ENCODE measurements at places on chromosomes 5 and 9.

DNA sequence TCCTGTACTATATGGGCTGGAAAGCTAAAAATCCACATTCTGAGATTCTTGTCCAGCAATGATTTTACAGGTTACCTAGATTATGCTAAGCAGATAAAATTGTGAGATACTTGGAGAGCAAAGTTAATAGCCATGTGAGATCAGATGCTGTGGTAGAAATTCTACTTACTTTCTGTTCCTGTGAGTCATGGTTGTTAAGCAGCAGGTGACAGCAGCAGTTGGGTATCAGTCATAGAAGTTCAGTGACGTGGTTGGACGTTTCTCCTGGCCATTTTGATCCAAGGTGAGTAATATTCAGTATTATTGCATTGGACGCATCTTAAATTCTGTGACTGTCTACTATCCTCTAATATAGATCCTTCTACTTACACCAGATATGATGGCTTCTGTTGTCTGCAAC, 524.5 kb downstream of the TMEM38B start:
- peak; percentile 23 for DNase-seq

- DNase-seq = no peak
Observed at GRCh38 chr9:91680106-91680505, 256.5 kb upstream of the NFIL3 start.

GRCh38 chr5:169688106-169688505, 51.0 kb downstream of the DOCK2 start:
- DNase-seq = no peak

GRCh38 chr9:92590377-92590776, 54.6 kb upstream of the ECM2 start:
- DNase-seq = peak; percentile 22

GRCh38 chr5:155270725-155271124, 257.2 kb downstream of the KIF4B start:
- DNase-seq = peak; percentile 75

- DNase-seq = peak; percentile 92
Observed at GRCh38 chr5:68277431-68277830, 61.9 kb downstream of the PIK3R1 start.

GRCh38 chr5:43274435-43275114, 38.6 kb downstream of the HMGCS1 start:
- no peak for DNase-seq

GRCh38 chr9:136051837-136052471, 43.1 kb downstream of the NACC2 start:
- peak; percentile 97 for DNase-seq

GRCh38 chr5:172945151-172945550, 14.1 kb upstream of the RPL26L1 start:
- DNase-seq = no peak

DNA sequence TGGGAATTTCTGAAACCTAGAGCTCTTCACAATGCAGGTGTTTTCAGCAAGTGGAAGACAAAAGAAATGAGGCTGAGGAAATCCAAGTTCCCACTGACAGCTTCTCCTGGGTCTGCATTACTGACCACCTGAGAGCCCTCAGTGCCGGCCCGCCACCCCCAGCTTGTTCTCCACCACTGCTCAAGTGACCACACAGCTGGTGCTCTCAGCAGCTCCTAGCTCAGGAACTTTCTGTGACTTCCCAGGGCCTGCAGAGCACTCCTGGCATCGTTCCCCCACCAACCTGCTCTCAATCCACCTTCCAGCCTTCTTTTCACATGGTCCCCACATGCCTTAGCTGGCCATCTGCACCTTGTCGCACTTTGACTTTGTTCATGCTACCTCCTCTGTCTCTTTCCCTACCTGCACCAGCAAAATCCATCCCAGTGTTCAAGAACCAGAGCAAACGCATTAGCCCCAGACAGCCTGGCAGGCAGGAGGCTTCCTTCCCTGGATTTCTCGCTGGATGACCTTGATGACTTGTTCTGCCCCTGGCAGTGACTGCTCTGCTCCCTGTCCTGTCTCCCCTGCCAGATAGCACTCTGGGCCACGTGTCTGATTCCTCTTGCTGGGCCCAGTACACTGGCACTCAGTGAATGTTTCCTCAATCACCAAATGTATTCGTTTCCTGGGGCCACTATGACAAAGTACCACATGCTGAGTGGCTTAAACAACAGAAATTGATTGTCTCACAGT, 35.1 kb upstream of the NANS start:
- DNase-seq = no peak

DNA sequence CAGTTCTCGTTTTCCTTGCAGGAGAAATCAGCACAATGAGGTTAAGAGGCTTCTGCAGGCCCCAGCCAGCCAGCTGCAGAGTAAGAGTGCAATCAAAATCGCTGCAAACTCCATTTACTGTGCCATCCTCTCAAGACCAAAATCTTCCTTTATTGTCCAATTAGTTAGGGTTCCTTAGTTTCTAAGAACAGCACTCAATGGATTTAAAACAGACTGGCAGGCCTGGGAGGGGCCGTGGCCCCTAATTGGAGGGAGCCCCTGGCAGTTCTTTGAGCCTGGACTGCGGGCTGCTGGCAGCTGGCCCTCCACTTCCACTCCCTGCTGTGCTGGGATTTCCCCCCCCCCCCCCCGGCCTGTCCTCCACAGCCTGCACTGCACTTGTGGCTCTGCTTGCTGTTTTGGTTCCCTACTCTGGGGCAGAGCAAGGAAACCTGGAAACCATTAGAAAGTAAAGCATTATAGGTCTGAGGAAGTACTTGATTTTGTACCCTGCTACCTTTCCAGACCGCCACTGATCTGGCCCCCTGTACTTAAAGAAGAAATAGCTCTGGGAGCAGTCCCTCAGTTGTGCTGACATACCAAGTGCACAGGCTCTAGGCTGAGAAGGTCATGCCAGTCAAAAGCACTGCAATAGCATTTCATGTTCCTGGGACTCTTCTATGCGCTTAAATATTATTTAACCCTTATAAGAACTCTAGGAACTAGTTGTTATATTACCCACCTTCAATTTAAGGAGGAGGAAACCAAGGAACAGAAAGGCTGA, 129.0 kb downstream of the APBA1 start:
- no peak for DNase-seq

- DNase-seq = peak; percentile 32
Observed at GRCh38 chr9:133355881-133356357, 368 bp downstream of the SURF1 start.

DNA sequence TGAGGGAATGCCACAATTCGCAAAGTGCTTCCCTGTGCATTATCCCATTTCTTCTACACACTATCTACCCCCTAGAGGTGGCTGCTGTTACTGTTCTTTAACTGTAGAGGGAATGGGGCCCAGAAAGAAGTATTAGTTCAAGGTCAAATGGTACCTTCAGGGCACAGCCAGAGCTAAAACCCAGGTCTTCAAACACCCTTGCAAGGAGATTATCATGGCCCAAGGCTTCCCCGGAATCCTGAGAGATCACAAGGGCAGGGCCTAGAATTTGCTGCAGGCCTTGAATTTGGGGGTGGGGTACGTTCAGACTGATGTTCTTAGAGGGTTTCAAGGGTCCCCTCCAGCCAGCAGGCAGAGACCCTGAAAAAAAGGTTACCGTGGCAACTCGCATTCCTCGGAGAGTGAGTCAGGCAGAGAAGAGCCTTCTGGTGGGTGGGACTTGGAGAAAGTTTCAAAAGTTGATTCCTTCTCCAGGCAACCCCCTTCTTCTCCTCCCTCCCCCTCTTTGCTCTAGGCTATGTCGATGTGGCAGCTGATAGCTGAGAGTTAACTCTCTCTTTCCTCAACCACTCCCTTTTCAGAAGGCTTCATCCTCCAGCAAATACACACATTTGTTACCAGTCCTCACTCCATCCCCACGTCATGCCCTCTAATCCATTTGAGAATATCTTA, 1.9 kb downstream of the SPARC start:
- peak; percentile 72 for DNase-seq

- DNase-seq = peak; percentile 55
Observed at GRCh38 chr5:91443023-91443422, 59.9 kb upstream of the ARRDC3 start.

- peak; percentile 5 for DNase-seq
Observed at GRCh38 chr5:170338933-170339779, 41.6 kb upstream of the LCP2 start.

DNA sequence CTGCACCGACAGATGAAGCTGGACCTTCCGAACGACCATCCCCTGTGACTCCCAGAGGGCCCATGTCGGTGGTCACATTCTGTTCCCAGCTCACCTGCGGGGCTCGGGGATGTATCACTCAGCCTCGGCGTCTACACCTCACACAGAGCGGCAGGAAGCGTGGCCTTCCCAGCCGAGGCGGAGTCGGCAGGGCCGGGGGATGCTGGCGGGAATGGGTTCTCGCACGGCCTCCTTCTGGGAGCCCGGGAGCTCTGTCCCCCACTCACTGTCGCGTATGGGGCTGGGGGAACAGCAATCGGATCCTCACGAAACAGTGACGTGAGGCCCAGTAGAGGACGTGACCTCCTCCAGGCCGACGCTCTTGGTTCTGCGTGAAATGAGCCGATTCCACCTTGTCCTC, 20.4 kb downstream of the NACC2 start:
- DNase-seq = no peak

DNA sequence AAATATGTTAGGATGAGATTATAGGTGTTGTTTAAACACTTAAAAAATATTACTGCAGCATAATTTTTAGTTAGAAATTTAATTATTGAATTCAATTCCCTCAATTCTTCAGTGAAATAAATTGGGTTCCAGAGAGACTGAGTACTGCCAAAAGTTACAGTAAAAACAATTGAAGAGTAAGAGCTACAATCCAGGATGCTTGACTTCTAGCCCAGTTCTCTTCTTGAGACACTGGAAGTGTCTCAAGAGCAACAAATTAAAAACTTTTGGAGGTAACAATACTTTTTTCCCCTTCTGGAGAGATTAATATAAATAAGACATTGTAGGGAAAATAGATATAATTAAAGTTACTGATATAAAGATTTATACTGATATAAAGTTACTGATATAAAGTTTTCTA, 8.3 kb downstream of the ITGA1 start:
- DNase-seq = no peak

DNA sequence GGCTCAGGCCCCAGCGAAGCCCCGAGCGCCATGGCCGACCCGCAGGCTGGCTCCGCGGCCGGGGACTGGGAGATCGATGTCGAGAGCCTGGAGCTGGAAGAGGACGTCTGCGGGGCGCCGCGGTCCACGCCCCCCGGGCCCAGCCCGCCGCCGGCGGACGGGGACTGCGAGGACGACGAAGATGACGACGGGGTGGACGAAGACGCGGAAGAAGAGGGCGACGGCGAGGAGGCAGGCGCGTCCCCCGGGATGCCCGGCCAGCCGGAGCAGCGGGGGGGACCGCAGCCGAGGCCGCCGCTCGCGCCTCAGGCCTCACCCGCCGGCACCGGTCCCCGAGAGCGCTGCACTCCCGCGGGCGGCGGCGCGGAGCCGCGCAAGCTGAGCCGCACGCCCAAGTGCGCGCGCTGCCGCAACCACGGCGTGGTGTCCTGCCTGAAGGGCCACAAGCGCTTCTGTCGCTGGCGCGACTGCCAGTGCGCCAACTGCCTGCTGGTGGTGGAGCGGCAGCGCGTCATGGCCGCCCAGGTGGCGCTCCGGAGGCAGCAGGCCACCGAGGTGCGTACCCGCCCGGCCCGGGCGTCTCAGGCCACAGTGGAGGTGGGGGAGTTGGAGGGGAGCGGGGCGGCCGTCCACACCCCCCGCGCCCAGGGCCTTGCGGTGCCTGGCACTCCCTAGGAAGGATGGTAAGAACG, 1.6 kb downstream of the DMRT2 start:
- DNase-seq = peak; percentile 60

DNA sequence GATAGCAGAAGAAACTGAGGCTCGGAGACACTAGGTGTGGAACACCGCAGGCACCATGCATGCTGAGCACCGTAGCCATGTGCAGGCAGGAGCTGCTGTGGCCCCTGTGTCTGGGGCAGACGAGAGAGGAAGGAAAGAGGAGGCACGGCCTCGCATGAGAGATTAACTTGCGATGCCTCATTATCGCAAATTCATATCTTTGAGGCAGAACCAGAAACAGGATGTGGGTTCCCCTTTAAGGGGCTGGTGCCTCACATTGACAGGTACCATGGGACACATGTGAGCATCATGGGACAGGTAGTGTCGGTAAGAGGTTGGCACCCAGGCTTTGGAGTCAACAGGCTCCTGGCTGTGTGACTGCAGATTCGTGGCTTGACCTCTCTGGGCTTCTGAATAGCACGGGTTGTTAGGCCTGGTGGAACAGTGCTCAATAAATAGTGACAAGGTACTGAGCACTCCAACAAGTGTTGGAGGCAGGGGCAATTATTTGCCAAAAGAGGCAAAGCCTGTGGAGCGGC, 40.8 kb downstream of the NAIF1 start:
- DNase-seq = no peak

- no peak for DNase-seq
Observed at GRCh38 chr9:99931155-99931840, 24.8 kb downstream of the STX17 start.

- DNase-seq = no peak
Observed at GRCh38 chr9:121199921-121200320, 1.7 kb downstream of the RAB14 start.

- no peak for DNase-seq
Observed at GRCh38 chr5:164998590-164998989, 1493.2 kb downstream of the MAT2B start.

- no peak for DNase-seq
Observed at GRCh38 chr5:141632650-141633049, 4.0 kb downstream of the HDAC3 start.

- DNase-seq = no peak
Observed at GRCh38 chr9:76433406-76433805, 25.6 kb upstream of the GCNT1 start.

DNA sequence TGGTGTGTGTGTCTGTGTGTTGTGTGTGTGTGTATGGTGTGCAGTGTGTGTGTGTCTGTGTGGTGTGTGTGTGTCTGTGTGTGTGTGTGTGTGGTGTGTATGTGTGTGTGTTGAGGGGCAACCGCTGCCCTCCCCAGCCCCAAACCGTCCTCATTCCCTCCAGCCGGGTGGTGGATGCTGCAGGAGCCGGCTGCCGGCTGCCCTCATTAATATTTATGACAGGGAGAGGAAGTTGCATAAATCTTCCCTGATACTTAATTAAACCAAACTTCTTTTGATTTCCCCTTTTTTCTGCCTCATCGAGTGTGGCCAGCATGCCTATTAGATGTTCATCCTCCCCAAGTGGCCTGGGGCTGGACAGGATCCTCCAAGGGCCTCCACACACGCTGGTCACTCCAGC, 121.4 kb upstream of the MVB12B start:
- no peak for DNase-seq

GRCh38 chr5:76385540-76385939, 17.5 kb upstream of the IQGAP2 start:
- DNase-seq = no peak

- DNase-seq = no peak
Observed at GRCh38 chr5:104023739-104024138, 461.1 kb upstream of the NUDT12 start.

DNA sequence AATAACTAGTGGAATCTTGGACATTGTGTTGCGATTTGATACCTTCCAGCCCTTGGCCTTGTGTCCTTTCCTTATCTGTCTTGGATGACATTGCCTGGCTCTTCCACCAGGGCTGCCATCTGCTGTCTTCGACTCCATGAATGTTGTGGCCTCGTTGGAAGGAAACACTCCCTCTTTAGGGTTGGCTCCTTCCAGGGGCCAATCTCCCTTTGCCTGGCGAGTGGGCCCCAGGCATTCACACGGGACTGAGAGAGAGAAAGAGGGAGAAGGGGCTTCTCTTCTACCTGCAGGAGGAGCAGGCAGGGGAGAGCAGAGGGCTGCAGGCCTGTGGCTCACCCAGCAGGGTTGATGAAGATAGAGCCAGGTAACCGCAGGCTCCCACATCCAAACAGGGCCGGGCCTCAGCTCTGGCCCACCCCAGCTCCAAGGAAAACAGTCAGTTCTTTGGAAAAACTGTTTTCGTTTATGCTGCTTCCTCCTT, 31.3 kb downstream of the FGF1 start:
- no peak for DNase-seq
